ENCODE measurements at places on chromosomes 4 and X. TPM values are rescaled to one million over a fixed set of nuclear protein-coding genes. Genes with fewer than 3 reads are reported as not detected.

- DNase-seq = no peak
Measured at GRCh38 chr4:112183252-112183651, 38.0 kb downstream of the FAM241A start.

DNA sequence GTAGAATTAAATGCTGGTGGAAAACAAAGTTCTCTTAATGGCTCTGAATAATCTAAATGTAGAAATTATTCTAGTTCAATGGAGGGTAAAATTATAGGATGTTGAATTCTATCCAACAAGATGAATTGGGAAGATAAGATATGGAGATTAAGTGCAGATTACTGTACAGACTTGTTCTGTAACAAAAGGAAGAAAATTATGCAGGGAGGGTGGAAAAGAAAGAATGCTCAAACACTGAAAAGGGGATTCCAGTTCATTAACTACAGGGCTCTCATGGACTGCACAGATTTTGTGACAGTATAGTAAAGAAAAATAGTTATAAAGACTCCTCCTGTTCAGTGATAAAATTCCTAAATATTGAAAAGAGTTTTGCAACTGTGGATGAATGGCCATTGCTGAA is 1794.0 kb upstream of the PCDH7 start:
- no peak for DNase-seq

Gene AMTN
- total RNA-seq = not detected

- no peak for DNase-seq
Measured at GRCh38 chr4:57854748-57855147, 744.6 kb upstream of the IGFBP7 start.

DNA sequence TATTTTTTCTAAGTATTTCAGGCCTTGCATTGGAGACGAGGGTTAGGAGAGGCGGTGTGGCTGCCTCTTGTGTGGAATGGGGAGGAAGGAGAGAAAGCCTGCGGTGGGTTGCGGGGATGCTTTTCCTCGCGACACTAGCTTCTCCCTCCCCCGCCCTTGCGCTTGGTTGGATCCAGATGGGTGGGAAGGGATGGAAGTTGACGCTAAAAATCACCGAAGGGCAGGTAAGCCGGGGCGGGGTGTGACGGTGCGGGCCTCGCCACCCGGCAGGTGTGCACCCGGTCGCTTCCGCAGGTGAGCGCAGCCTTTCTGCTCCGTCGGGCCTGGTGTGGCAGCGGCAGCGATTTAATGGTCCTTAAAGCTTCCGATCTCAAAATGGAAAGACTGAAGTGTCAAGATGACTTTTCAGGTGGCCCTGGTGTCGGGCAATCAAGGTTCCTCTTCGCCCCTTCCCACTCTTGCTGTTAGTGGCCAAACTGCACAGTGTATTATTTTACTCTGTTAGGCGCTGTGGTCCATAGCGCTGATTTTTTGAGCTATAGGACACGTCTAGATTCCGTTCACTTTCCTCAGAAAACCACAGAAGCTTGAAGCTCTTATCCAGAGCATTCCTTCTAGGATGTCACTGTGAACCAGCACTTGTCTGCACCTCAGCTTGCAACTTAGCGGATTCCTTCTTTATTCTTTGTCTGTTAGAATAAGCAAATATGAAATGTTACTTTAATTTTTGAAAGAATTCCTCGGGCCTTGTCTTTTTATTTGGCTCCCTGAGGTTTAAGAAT is 765 bp downstream of the ENOPH1 start:
- DNase-seq = peak; percentile 49

Gene TREX2
- 1.8 TPM for total RNA-seq

Gene CCDC149
- total RNA-seq = not detected

Measured in activated CD4-positive, alpha-beta memory T cell treated with anti-CD3 and anti-CD28 coated beads, Interleukin-2, amount 10 ng/mL, durations not matched to agents 7 days and 5 days (primary cell).